ENCODE measurements at places on chromosomes 5 and 9.

- DNase-seq, result no peak
These were observed 27.0 kb upstream of the COL15A1 start for GRCh38 chr9:98916660-98917059.

DNA sequence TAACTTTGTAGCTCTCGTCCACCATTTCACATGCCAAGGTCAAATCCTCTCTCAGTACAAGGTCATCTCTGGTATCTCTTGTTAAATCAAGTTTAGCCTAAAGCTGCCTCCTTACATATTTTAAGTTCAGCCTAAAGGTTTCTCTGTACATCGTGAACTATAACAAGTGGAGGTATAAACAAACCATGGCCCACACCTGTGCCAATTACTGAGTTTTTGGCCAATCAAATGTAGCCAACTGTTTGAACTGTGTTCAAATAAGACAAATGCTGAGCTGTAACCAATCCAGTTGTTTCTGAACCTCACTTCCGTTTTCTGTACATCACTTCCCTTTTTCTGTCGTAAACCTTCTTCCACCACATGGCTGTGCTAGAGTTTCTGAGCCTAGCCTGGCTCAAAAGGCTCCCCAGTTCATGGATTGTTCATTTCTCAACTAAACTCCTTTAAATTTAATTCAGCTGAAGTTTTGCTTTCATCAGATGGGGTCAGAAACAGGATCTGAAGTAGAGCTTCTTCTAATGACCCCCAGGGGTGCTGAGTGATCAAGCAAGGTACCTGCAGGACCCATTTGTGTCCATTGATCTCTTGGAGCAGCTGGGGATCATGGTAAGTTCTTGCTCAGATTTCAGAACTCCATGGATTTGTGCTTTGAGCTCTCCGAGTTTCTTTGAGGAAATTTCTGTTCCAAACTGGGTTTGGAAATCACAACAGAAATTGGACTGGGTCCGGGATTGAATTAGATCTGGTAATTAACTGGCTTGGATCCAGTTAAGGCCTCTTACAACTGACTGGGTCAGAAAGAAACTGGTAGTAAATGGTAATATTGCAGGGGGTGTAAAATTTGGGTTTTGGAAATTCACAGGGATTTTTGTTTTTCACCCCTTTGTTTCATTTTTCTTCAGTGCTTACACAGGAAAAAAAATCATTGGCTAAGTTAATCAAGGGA, 11.0 kb upstream of the NANS start:
- DNase-seq, result no peak

DNA sequence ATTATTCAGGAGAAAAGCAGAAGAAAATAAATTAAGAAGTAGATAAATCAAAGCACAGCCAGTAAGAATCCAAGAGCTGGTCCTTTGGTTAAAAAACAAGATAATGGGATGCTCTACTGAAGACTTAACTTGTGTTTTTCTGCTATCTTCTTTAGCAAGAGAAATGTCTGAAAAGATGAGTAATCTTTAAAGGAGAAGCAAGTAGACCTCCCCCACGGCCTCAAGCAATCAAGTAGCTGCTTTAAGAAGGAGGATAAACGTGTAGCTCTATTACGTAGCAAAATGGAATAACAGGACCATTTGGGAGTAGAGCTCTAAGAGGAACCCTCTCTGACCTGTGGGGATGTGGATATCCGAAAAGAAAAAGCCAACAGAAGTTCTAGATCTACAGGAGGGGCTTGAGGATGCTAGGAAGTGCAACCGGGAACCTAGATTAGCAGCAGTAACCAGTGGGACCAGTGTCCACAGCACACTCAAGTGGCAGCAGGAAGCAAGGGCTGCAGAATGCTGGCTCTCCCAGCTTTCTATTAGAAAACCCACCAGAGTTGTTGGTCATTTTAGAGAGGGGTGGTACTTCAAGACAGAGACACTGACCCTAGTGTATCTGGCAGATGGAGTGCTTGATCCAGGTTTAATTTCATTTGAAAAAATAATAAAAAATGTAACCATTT, 185.4 kb downstream of the GABBR2 start:
- DNase-seq, result peak; percentile 38

DNA sequence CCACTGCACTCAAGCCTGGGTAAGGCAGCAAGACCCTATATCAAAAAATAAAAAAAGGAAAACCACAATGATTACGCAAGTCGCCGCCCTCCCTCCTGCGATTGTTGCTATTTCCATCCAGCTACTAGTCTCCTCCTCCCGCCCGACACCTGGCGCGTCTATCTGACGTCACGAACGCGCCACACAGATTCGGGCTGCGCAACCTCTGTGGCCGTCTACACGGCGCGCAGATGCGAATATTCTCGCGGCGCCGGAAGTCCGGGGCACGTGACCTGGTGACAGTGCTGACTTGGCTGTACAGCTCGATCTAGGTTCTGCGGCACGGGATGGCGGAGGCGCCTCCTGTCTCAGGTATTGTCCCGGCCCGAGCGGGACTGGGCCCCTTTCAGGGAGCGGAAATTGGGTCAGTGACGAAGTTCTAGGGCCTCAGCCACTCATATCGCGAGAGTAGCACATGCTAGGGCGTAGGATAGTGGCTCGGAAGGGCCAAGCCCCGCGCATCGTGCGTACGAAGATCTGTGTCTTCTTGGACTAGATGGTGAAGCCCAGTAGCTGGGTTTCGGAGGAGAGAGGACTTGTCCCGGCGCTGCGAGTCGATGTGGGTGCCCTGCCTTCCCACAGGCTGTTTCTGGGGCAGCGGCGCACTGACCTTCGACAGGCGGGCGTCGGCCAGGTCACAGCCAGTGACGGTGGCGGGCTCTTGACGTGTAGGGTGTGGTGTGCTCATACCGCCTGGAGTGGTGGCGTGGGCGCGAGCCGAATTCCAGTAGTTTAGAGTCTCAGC, at the start of gene NFX1:
TSS of gene NFX1 (plus strand) at position 270 of the 784 bp plus-strand sequence. CDS start at position 327, 57 bp downstream.
- DNase-seq, result peak; percentile 99

GRCh38 chr5:131378721-131379541, 115.1 kb downstream of the CDC42SE2 start:
- no peak for DNase-seq

GRCh38 chr9:4933177-4933576, 51.9 kb upstream of the JAK2 start:
- no peak for DNase-seq

DNA sequence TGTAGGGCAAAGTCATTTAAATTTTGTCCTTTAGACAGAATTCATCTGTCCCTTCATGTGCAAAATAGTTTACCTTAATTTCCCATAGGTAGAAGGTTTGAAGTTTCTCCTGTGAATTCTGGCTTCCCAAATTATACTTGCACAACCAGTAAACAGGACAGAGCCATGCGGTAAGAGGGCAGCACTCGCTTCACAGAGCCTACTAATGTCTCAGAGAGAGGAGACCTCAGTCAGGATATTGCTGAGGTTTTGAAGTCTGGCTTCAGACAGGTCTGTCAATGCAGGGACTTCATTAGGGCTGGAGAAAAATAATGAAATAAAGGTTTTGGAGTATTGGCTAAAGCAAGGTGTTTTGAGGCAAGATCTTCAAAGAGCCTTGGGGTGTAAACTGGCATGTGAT, 91.4 kb downstream of the ANXA1 start:
- DNase-seq, result no peak

DNA sequence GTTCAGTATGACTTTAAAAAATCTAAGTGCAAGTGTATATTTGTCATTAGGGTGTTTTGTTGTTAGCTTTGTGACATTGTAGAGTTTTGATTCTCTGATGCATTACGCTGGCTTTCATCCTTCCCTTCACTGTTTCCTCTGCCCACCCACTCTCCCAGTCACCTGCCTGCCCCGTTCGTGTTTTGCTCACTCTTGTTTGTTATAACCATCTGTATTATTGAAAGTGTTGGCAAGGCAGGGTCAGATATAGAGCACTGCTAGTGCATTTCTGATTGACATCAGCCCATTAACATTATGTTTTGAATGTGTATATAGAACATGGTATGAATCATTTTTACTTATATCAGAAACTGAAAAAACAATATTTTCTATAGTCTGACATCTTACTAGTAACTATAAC, 27.3 kb downstream of the SCGB3A1 start:
- DNase-seq, result no peak

GRCh38 chr5:107155707-107156106, 515.0 kb downstream of the EFNA5 start:
- DNase-seq, result no peak
